Stimulated activated CD4-positive, alpha-beta T cell treated with anti-CD3 and anti-CD28 coated beads, TNF-alpha, amount 100 ng/mL, for 1 hour (primary cell): ENCODE measurements at places on chromosomes 1 and 21.

DNA sequence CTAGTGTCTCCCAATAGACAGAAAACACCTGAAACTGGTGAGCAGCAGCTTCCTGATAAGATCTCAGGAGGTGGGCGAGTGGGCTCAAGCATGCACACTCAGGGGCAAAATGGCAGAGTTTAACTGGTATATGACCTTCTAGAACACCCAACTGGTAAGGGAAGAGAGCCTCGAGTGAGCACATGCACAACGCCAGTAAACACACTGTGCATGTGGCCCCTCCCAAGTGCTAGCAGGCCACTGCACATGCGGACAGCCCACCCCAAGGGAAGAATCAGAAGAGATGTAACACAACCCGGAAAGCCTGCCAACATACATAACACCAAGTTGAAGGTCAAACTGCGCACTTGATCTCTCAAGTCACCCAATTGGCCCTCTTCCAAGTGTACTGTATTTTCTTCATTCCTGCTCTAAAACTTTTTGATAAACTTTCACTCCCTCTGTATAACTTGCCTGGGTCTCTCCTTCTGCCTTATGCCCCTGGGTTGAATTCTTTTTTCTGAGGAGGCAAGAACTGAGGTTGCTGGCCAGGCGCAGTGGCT, 138.2 kb downstream of the GLUL start:
- DNase-seq, result no peak

DNA sequence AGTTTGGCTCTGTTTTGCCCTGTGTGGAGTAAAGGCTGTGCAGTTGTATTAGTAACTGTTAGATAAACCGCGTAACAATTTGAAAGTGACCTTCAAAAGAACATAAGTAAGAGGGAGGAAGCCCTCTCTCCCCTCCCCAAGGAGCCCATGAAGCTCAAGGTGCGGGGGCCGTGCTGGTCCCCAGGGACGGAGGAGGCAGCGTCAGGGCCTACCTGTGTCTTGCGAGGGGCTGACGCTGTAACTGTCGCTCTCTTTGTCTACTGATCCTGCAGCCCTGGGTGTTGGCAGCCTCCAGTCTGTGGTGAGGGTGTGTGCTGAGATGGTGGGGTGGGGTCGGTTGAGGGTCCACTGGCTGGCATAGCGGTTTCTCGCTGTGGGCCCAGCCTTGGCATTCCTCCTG, 176.6 kb downstream of the PCP4 start:
- DNase-seq, result no peak

- no peak for DNase-seq
These were observed 193.8 kb downstream of the LYPLAL1 start for GRCh38 chr1:219367496-219367895.

DNA sequence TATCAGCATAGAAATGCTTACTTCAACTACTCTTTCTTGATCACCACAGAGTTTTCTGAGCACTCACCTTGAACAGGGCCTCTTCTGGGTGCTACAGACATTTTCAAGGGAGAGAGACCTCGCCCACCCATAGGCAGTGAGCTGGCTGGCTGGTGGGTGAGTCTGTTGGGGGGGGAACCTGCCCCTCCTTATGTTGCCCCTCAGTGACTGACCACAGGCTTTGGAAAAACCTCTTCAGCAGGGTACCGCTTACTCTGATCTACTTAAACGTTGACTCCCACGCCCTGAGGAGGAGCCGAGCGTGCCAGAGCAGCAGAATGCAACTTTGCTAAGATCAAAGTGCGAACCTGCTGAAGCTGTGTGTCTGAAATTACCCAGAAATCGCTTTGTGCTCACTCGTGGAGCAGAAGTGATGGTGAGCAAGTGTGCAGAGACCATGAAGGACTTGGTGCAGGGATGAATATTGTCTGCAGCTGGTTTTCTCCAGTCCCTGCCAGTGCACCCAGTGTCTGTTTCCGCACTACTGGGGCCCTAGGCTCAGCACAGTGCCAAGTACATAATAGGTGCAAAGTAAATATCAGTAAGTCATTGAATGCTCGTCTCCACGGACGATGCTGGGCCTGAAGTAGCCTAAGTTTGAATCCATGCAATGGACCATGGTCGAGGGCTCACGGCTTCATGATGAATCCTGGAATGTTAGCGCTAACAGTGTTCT, 158.7 kb upstream of the IRF2BP2 start:
- no peak for DNase-seq
